Left lobe of liver (tissue), 2 donors: ENCODE measurements at places on chromosomes 7 and 10. TPM values are rescaled to one million over a fixed set of nuclear protein-coding genes. Genes with fewer than 3 reads are reported as not detected.

DNA sequence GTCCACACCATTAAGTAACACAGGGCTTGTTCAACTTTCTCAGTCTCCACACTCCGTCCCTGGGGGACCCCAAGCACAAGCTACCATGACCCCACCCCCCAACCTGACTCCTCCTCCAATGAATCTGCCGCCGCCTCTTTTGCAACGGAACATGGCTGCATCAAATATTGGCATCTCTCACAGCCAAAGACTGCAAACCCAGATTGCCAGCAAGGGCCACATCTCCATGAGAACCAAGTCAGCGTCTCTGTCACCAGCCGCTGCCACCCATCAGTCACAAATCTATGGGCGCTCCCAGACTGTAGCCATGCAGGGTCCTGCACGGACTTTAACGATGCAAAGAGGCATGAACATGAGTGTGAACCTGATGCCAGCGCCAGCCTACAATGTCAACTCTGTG lies 81.1 kb upstream of the SAMD8 start:
- DNase-seq = no peak

Gene VSIR
- total RNA-seq = 7.0 TPM

DNA sequence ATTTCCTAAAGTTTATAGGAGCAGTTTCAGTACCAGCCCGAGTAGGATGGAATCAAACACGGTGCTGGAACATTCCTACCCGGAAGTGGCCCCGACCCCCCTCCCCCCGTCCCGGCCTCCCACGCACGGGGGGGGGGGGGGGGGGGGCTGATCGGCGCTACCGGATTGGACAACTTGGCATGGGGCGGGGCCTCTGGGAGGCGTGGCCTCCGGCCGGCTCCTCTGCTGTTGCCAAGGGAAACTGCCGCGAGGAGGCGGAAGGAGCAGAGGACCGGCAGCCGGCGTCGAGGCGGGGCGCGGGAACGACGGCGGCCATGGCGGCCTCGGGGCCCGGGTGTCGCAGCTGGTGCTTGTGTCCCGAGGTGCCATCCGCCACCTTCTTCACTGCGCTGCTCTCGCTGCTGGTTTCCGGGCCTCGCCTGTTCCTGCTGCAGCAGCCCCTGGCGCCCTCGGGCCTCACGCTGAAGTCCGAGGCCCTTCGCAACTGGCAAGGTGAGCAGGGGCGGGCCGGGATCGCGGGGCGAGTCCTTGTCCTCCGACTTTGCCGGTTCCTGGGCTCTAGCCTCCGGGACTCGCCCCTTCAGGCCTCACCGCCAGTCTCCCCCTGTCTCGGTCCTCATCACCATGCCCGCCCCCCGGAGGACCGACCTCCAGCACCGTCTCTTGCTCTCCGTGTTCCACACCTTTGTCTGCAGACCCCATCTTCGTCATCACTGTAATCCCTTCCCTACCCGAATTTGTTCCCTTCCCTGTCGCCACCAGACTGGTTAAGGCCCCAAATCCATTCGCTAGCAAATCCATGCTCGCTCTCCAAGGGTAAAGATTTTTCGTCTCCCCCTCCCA lies at the start of gene RHBDD2:
Gene RHBDD2, plus strand, starts transcription at position 266 of the 843 bp plus-strand sequence. Its CDS starts 49 bp downstream, at position 315.
- DNase-seq = peak; percentile 97

Gene TMEM229A
- total RNA-seq = not detected

Gene NRF1
- total RNA-seq = 4.5 TPM

GRCh38 chr7:11831736-11832495 lies at the start of gene THSD7A:
THSD7A (minus strand) TSS chr7:11832198; CDS start chr7:11831946, 252 bp downstream.
- DNase-seq = peak; percentile 69

- DNase-seq = no peak
Observed at GRCh38 chr7:54426406-54426805, 115.8 kb upstream of the VSTM2A start.

DNA sequence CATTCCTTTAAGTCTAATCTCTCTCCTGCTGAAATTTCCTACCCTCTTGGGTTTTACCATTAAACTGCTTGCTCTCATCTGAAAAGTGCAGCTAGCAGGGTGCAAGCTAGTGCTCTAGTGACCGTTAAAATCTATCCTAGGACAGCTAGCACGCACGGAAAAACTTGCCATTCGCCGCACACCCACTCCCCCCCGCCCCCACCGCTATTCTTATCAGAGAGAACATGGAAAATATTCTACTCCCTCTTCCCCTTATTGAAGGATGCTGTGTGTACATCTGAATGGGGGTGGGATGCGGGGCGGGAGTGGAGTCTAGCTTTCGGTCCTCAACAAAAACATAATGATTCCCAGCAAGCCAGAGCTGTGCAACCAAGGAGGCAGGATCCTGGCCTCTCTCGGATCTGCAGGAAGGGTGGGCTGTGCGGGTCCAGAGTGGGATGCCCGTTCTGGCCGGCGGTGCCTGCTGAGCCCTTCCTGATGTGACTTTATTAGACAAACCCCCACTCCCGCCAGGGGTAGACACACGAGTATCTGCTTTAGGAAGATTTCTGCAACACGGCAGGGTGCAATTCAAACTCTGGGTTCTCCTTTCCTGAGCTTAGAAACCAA lies 1.1 kb upstream of the ADRA2A start:
- DNase-seq = no peak

DNA sequence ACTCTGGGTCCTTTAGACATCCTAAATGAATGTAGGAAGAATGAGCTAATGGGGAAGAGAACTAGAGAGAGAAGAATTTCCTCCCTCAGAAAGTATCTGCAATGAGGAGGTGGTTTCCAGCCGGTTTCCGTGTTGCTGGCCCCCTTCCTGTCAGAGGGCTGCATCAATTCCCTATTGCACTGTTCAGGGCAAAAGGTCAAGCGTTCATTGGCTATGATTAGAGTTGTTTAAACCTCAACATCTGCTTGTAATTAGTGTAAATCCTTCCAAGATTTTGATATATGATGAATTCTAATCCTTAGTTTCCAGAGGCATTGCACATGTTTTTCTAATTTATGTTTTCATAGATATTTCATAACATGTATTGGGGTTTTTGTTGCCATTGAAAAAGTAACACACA lies 107.3 kb upstream of the SGCE start:
- no peak for DNase-seq

Gene NPC1L1
- 21.1 TPM for total RNA-seq

GRCh38 chr7:44286182-44286617 lies 39.2 kb downstream of the CAMK2B start:
- peak; percentile 39 for DNase-seq

Gene C10orf105
- total RNA-seq = not detected

- no peak for DNase-seq
Observed at GRCh38 chr10:6470894-6471618, 109.0 kb downstream of the PRKCQ start.

Gene SLC16A9
- total RNA-seq = 0.73 TPM

DNA sequence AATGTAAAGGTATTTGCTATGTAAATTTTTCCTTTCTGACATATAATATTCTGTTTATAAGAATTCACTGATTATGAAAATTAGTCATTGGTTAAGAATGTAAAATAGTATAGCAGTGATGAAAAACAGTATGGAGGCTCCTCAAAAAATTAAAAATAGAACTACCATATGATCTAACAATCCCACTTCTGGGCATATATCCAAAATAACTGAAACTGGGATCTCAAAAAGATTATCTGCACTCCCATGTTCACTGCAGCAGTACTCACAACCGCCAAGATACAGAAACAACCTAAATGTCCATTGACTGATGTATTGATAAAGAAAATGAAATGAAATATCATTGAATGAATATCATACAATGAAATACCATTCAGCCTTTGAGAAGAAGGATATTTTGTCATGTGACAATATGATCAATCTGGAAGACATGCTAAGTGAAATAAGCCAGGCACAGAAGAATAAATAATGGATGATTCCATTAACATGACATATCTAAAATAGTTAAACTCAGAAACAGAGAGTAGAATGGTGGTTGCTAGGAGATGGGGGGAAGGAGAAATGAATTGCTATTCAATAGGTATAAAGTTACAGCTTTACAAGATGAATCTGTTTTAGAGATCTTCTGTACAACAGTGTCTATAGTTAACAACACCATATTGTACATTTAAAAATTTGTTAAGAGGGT lies 14.0 kb downstream of the C10orf88 start:
- DNase-seq = no peak

DNA sequence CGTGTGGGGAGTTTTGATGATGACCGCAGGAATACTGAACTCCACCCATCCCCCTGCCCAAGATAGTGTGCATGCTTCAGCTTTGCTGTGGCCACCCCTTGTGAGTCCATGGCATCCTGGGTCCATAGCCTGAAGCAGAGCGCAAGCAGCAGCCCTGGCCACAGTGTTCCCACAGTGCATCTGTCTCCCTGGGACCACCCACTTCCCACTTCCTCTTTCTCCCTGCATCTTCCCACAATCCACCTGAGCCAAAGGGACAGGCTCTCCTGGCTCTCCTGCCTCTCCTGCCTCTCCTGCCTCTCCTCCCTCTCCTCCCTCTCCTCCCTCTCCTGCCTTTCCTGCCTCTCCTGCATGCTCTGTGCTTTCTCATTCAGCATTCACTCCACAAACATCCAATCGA lies 150.7 kb downstream of the PAXIP1 start:
- DNase-seq = no peak

GRCh38 chr7:39709768-39710311 lies 86.5 kb downstream of the RALA start:
- no peak for DNase-seq

DNA sequence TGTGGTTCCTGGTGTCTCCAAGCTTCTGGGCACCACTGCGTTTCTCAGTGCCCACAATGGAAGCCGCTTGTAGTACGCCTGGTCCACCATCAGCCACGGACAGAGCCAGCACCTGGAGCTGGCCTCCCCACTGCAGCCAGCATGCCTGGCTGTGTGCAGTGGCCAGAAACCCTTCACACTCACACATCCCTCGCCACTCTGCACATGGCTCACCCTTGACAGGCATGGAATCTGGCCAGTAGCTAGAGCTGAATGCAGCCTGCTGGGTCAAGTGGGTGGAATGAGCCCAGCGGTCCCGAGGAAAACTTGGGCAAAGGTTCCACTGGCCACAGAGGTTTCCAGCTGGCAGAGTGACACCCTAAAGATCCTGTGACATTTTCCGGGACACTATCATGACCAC lies 146.0 kb upstream of the ADO start:
- DNase-seq = no peak

GRCh38 chr10:8349610-8350249 lies 295.2 kb downstream of the GATA3 start:
- no peak for DNase-seq

DNA sequence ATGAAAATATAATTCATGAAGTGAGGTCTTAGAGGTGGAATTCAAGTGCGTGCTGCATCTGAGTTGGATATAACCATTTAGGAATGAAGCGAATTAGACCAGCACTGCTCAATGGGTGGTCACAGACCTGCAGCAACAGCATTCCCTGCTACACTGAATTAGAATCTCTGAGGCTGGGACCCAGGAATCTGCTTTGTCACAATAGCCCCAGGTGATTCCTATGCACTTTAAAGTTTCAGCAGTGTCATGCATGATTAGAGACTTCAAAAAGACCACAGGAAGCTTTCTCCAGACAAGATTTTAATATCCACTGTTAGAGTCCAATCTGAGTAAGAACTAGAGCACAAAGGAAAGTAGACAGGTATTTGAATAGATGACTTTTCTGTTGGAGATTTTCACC lies 352.8 kb upstream of the VSTM2A start:
- DNase-seq = no peak

DNA sequence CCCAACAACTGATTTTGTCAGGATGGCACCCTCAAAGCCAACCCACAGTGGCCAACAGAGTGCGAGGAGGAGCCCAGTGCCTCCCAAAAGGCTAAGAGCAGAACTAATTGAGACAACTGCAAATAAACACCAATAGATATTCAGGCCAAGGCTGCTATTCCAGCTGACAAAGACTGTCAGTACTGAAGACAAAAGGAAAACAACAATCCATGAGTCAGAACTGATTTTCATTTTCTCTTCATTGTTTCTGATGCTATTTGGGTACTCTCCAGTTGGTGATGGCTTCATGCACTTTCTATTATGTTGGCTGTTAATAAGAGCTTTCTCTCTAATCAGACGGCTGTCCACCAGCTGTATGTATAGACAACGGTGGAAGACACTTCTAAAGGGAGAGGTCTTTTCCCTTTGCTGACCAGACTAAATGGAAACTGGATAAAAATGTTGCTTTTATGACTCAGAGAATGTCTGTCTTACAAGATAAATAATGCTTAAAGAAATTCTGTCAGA lies 515.9 kb downstream of the PARD3 start:
- no peak for DNase-seq

Gene IL6
- not detected for total RNA-seq

Gene PRPS1L1
- not detected for total RNA-seq
